ENCODE measurements at places on chromosomes 1 and 21.

DNA sequence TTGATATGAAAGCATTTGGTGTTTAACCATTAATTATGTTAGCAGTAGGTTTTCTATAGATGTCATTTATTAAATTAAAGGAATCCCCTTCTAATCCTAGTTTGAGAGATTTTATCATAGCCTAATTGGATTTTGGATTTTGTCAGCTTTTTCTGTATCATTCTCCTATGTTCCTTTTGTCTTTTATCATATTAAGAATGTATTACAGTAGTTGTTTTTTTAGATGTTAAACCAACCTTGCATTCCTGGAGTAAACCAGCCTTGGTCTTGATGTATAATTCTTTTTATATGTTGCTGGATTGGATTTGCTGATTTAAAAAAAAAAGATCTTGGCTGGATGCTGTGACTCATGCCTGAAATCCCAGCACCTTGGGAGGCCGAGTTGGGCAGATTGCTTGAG, 5.6 kb downstream of the SETDB1 start:
- no peak for DNase-seq

DNA sequence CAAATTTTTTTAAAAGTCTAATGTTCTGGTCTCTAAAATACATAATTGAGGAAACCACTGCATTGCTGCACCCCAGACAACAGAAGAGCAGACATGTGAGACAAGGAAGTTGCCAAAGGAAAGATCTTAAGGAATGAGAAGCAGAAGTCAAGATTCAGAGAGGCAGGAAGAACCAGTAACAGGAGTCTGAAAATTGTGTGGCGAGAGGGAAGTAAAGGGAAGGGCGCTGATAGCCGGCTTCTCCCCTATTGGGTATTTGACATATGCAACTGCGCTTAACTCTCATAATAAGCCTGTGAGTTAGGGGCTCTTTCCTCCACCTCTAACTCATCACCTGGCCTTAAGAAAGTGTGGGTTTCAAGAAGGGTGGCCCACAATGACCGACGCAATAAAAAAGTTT, 21.9 kb upstream of the KIF14 start:
- no peak for DNase-seq

GRCh38 chr1:37167479-37167878, 133.2 kb upstream of the GRIK3 start:
- DNase-seq: no peak

DNA sequence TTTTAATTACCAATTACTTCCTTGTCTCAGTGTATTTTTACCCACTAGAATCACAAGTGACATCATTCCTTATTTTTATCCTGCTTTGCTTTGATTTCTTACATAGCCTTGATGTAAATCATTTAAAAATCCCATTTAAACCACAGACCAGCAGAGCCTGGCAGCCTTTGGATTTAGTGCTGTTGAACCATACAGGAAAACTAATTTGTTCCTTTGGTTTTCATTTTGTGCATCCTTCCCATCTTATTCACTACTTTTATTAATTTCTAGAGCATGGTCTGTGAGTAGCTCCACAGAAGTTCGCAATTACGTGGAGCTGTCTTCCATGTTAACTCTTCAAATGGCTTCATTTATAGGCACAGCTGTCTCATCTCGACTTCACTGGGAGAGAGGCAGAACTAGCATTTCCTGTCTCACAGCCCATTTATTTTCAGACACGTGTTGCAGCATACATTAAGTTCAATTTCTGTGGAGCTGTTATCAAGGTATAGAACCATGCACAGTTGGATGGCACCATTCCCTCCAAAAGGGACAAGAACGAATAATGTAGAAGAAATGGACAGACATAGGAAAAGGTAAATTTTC, 235.3 kb downstream of the MRPL39 start:
- DNase-seq: no peak

- peak; percentile 59 for DNase-seq
These were observed 520 bp downstream of the ZBTB17 start for GRCh38 chr1:15975358-15975804.

GRCh38 chr1:108889706-108890384, 13.1 kb downstream of the GPSM2 start:
- no peak for DNase-seq

- DNase-seq: no peak
These were observed 56.1 kb upstream of the TLR5 start for GRCh38 chr1:223199094-223199647.

DNA sequence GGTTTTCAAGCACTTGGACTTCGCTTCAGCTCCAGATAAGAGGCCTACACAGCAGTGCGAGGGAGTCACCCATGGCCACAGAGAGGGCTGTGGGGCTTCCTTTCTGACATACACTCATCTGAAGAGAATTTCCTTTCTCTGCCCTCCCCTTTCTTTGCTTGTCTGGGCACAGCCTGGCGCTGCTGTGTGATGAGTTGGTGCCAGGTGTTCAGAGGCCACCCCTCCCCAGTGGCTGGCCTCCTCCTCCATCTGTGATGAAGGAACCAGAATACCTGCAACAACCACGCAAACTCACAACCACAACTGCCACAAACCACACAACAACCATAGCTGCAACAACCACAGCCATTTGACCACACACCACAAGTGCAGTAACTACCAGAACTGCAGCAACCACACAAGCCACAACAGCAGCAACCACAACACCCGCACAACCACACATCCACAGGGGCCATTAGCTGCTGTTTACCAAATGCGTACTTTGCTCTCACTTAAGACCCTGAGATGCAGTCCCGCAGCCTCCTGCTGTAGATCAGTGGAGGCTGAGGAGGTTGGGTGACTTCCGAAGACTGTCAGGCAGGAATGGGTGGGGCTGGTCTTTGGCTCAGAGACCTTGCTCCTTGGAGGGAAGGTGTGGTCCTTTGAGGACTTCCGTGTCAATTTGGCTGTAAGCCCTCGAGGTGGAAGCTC, 71.1 kb downstream of the IER5 start:
- peak; percentile 25 for DNase-seq

GRCh38 chr21:29091033-29091432, 17.6 kb upstream of the CCT8 start:
- no peak for DNase-seq

DNA sequence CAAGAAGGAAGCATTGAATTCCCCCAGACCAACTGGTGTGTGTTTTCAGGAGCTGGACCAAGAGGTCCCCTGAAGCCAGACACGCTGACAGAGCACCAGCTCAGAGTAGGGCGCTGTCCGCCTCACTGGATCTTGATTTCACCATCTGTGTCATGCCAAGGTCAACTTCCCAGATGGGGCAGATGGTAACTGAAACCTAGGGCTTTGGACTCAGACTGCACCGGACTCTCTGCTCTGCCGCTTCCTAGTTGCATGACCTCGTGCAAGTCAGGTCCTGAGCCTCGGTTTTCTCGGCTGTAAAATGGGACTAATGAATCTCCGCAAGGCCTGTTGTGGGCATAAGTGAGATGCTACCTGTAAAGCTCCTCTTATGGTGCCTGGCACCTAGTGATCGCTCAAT, 17.9 kb upstream of the CASZ1 start:
- DNase-seq: no peak

- DNase-seq: no peak
These were observed at the start of gene CTSK for GRCh38 chr1:150808121-150808520. TSS of gene CTSK (minus strand) at chr1:150808260. CDS start at chr1:150806805, 1,455 bp downstream.

DNA sequence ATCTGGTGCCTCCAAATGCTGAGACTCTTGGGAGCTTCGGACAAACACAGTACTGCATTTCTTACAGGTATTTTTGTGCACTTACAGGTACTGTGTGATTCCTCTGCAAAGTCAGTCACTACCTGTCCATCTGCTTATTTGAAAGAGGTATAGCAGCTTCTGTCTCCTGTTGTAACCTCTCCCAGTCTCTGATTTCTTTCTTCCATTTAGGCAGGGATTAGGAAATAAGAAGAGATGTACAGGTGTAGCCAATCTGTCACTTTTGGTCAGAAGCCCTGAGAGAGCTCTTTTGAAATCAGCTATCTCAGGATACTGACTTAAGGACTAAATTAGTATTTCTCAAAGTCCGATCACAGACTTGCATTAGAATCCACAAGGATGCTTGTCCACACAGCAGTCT, 54.0 kb downstream of the AKT3 start:
- DNase-seq: no peak

GRCh38 chr21:21187579-21187978, 189.4 kb downstream of the NCAM2 start:
- no peak for DNase-seq

GRCh38 chr1:215118081-215118480, 35.5 kb downstream of the KCNK2 start:
- no peak for DNase-seq

DNA sequence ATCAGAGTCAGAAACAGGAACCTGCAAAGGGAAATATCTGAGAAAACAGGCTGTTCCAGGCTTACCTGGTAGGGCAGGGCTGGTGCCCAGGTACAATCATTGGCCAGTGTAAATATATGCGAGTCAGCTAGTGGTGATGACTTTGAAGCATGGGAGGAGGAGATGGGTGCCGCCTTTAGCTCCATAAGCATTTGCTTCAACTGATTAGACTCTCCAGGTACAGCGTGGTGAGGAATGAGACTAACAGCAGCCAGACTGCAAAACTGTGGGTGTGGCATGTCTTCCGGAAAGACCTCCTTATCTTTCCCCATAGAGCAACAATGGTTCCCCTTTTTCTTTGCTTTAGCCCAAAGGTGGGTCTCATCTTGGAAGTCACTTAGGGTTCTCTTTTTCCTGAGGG, 137.2 kb downstream of the LRIG2 start:
- DNase-seq: no peak

DNA sequence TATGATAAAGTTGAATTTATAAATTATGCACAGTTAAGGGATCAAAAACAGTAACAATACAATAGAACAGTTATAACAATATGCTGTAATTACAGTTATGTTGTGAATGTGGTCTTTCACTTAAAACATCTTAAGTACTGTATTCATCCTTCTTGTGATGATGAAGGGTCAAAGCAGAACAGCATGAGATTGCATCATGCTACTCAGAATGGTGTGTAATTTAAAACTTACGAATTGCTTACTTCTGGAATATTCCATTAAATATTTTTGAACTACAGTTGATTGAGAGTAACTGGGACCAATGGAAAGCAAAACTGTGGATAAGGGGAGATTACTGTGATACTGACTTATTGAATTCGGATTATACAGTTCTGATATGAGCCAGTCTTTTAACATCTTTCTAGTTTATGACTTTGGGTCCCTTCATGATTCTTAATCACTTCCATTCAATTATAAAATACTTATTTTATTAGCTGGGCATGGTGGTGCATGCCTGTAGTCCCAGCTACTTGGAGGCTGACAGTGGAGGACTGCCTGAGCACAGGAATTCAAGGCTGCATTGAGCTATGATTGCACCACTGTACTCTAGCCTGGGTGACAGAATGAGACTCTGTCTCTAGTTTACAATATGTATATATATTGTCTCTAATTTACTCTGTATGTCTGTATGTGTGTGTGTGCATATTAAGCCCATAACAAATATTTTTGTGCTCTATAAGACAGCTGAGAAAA, 43.2 kb downstream of the ATP1B1 start:
- no peak for DNase-seq

- no peak for DNase-seq
These were observed 22.0 kb upstream of the ZBTB18 start for GRCh38 chr1:244029124-244029523.

- DNase-seq: no peak
These were observed 1.8 kb downstream of the SYTL1 start for GRCh38 chr1:27343639-27344025.

- DNase-seq: no peak
These were observed at the start of gene MAP3K6 for GRCh38 chr1:27366411-27367159. TSS of gene MAP3K6 (minus strand) at chr1:27366961. CDS start at chr1:27366597, 364 bp downstream.

- DNase-seq: no peak
These were observed 114.7 kb downstream of the PBX1 start for GRCh38 chr1:164673584-164674214.

- DNase-seq: no peak
These were observed 39.1 kb upstream of the ECE1 start for GRCh38 chr1:21329209-21329844.

GRCh38 chr1:226690460-226690982, 48.6 kb downstream of the ITPKB start:
- DNase-seq: no peak

DNA sequence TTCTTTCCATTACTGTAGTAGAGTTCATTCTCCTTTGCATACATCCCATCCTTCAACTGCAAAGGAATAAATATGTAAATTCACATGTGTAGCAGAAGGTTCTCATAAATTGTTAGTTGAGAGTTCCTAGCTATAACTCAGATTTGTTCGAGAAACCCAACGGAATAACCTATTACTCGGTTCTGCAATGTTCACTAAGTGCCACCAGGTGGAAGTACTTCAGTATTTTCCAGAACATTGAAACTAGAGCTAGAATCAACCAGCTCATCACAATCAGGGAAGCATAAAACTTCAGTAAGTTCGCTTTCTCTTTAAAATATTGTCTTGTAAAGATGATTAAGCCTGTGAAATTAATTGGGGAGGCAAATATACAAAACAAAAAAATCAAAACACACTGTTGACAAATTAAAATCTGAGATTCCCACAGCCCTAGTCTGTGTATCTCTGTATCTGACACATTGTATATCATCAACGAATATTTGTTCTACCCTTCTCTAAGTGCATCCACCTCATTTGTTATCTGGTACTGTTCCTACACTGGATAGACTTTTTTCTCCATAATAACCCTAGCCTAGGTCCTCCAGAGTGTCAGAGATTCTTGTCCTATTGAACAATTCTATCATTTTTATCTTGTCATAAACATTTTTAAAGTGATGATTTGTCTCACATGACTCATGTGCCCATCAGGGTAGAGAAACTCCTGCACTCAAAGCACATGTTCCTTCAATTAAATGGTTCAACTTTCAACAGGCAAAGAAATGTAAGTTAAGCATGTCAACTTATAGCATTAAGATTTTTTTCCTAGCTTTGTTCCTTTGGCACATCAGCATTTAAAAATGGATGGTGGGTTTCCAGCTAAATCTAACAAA, 31.9 kb downstream of the MROH9 start:
- DNase-seq: no peak

Data from stimulated activated CD8-positive, alpha-beta memory T cell treated with anti-CD3 and anti-CD28 coated beads, Interleukin-12 subunit alpha, Interleukin-12 subunit beta, amount 100 ng/mL, for 1 hour (primary cell).